Hematopoietic multipotent progenitor cell treated with erythropoietin and hydrocortisone succinate and interleukin-3 and kit ligand, for 15 days (in vitro differentiated cells): ENCODE measurements at places on chromosomes 3 and 15.

DNA sequence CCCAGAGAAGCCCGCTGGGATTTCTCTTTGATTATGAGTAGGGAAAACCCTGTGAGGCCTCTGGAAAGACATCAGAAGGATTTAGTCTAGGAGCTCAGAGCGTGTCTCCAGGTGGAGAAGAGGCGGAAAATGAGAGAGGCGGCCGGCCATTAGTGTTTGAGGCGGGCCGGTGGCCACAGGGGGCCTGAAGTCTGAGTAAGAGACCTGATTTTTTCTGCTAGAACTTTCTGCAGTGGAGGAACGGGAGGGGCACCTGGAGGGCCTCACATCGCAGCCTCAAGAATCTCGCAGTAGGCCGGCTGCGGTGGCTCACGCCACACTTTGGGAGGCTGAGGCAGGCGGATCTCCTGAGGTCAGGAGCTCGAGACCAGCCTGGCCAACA lies 28.5 kb downstream of the KLHDC8B start:
- no peak for DNase-seq

GRCh38 chr3:50444213-50444612 lies 59.2 kb downstream of the CACNA2D2 start:
- DNase-seq = no peak

DNA sequence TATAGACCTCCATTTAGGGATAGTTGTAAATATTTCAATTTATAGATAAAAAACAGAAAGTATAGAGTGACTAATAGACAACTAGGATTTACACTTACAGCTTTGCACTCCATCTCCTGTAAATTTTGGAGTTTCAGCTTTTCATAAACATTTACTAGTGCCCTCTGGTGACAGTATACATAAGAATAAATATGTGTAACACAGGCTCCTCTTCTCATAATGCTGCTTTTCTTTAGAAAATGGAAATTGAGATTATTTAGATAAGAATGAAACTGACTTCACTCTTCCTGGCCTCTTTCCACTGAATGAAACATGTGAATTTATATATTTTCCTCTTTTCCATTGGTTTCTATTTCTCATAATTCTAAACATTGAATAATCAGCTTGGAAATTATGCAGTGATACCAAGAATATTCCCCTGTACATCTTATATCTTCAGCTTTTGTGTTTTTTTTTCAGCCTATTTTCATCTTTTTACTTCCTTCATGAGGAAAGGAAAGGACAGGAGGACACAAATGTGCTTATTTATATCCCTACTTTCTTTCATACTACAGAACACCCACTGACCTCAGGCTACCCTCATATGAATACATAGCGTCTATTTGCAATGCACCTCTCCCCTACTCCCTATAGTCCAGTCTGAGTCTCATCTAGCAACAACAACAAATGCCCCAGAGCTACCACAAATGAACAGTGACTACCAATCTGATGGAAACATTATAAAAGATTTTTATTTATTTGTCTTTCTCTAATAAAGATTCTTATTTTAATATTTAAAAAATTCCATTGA lies 103.1 kb upstream of the CCDC39 start:
- DNase-seq = no peak

DNA sequence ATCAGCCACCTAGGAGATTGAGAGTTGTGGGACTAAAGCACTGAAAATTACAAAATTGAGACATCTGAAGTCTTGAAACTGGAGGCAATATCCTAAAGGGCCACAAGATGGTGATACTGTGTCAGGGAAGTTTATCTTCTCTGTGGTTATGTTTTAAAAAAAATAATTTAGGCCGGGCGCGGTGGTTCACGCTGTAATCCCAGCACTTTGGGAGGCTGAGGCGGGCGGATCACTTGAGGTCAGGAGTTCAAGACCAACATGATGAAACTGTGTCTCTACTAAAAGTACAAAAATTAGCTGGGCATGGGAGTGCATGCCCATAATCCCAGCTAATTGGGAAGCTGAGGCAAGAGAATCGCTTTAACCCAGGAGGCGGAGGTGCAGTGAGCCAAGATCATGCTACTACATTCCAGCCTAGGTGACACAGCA lies 17.9 kb upstream of the NIT2 start:
- DNase-seq = peak; percentile 75

DNA sequence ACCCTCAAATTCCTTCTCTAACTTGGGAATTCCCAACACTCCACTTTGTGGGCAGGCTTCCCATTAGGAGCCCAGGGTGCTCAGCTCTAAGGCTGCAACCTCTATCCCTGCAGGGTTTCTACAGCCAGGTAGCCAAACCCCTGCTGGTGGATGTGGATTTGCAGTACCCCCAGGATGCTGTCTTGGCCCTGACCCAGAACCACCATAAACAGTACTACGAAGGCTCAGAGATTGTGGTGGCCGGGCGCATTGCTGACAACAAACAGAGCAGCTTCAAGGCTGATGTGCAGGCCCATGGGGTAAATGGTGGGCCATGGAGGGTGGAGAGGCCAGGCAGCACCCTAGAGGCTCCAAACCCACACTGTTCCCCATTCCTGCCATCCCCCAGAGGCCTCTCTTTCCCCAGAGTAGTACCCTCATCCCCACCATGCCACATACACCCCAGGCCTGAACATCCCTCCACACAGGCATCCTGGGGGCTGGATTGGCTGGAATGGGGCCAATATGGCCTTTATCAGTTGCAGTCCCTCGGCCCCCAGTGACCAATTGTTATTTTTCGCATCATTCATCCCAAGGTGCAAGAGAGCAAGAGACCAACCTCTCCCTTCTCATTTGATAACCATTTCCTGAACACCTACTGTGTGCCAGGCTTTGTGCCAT lies 7.7 kb downstream of the ITIH1 start:
- DNase-seq = no peak

DNA sequence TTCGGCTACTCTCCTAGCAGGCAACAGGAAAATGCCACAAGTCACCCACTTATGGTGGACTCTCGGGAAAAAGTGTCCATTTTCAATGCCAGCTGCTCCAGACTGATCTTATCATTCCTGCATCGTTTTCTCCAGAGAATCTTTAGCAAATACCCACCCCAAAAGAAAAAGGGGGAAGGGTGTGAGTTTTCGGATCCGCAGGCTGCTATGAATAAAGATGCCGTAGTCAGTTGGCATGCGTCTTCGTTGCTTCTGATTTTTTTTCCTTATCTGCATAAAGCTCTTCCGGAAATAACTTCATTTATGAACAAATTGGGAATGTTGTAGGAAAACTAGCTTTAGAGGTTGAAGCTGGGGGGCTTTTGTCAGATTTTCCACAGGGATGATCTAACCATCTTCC lies 22.4 kb upstream of the VILL start:
- DNase-seq = no peak

- no peak for DNase-seq
These were observed 2.6 kb downstream of the BHLHE40 start for GRCh38 chr3:4981665-4982494.

- no peak for DNase-seq
These were observed 28.8 kb upstream of the GYG1 start for GRCh38 chr3:148962513-148962912.

- DNase-seq = no peak
These were observed 754.8 kb downstream of the ROBO1 start for GRCh38 chr3:79012946-79013362.

- no peak for DNase-seq
These were observed 31.5 kb downstream of the FBLN2 start for GRCh38 chr3:13580256-13581023.

GRCh38 chr3:82103241-82103640 lies 341.8 kb upstream of the GBE1 start:
- no peak for DNase-seq

- DNase-seq = no peak
These were observed 35.2 kb downstream of the CADM2 start for GRCh38 chr3:84993956-84994355.

DNA sequence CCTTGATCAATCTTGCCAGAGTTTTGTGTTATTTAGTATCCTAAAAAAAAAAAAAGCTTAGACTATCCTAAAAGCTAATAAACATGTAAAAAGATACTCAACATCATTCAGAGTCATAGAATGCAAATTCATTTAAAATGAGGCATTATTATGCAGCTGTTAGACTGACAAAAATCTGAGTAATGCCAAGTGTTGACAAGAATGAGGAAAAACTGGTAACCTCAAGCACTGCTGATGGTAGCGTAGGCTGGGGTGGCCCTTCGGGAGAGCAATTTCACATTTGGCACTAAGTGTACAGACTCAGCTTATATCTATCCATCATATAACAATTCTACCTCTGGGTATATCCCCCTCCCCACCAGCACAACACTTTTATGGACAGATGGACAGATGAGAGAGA lies 280.4 kb downstream of the RAP2B start:
- no peak for DNase-seq

DNA sequence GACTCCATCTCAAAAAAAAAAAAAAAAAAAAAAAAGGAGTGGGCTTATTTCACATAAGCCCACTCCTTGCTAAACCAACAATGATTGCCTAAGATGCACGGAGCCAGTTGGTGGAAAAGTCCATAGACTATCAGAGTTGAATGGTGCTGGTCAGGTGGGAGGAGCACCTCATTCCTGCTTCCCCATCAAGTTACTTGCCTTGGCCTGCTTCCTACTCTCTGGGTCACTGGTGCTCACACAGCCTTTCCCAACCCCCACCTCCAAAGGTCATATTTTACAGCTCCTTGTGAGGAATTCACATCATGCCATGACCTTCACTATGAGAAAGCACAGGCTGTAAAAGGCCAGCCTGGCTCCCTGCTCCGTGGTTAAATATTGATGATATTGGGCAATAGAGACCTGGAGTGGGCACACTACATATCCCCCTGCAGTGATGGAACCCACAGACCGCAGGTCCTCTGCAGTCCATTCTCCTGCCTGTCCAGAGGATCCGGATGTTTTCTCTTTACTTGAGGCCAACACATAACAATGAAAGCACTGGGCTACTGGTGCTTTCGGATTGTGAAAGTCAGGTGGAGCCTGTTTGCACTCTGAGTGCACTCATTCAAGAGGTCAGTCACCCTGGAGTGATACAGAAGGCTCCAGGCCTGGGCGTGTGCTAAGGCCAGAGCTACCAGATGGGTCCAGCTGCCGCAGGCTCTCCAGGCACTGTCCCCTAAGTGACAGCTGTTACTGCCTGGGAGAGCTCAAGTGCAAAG lies at the start of gene SLC51B:
Gene SLC51B, plus strand, starts transcription at position 664 of the 758 bp plus-strand sequence. CDS start 4,618 bp downstream, outside the sequence.
- no peak for DNase-seq

- no peak for DNase-seq
These were observed 2.3 kb downstream of the EOGT start for GRCh38 chr3:69011096-69011730.

DNA sequence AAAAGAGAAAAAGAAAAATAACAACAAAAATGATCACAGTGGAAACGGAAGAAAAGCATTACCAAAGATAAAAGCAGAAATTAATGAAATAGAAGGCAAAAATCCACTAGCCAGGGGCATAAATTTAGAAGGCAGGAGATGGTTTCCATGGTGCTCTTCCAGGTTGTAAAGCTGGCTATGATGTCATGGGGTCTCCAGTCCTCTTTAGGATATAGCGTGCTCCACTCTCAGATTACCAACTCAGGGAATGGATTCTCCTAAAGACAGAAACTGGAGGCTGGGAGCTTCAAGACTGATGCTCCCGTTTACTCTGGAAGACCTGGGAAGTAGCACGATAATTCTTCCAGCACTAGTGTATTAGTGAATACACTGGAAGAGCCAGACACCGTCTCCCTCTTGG lies 10.9 kb upstream of the ULK4 start:
- no peak for DNase-seq

GRCh38 chr3:109154979-109155378 lies 18.5 kb downstream of the C3orf85 start:
- no peak for DNase-seq

- no peak for DNase-seq
These were observed 5.1 kb downstream of the PPP2R3A start for GRCh38 chr3:135970506-135971116.

GRCh38 chr3:23612296-23612891 lies 193.4 kb upstream of the UBE2E1 start:
- no peak for DNase-seq

- no peak for DNase-seq
These were observed 132.8 kb downstream of the KCNAB1 start for GRCh38 chr3:156253150-156253549.

DNA sequence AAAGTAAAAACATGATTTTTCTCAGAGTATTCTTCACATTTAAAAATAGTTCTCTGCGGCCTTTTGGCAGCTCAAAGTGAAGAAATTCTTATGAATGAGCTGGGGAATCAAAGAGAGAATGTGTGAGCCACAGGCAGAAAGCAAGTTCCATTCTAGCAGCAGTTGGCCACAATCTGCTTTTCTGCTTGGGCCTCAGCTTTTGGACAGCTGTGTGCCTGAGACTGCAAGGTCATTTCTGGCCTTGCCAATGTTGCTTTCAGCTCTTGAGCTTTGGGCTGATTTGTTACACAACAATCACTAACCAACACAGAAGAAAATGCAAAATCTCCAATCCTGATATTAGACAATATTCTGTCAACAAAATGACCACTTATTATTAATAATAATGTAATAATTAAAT lies 14.4 kb upstream of the TM4SF4 start:
- DNase-seq = no peak

DNA sequence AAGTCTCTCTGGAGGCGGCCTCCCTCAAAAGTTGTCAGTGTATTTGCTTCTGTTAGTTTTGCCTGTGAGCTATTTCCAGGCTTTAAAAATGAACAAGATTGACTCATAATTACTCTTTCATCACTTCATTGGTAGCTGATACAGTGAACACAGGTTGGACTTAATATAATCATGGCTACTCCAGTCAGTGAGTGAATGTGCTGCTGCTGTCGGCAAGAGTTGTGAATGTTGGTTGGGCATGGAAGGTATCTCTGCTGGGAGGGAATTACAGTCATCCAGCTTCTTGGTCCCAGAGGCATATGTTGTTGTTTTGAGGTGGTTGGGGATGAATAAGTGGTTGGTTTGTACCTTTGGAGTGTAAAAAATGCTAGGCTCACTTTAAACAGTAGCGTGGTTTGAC lies 11.5 kb downstream of the TCF12 start:
- no peak for DNase-seq

DNA sequence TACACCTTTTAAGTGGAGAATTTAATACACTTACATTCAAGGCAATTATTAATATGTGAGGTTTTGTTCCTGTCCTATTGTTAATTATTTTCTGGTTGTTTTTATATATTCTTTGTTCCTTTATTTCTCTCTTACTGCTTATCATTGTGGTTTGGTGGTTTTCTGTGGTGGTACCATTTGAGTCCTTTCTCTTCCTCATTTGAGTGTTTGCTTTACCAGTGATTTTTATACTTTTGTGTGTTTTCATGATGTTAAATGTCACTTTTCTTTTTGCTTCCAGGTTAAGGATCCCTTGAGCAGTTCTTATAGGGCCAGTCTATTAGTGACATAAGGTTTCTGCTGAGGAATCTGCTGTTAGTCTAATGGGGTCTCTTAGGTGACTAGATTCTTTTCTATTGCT lies 116.5 kb downstream of the LRRK1 start:
- no peak for DNase-seq
